Stimulated activated CD8-positive, alpha-beta memory T cell treated with anti-CD3 and anti-CD28 coated beads, Interleukin-15, amount 100 ng/mL, for 48 hours (primary cell): ENCODE measurements at places on chromosomes 3 and 15.

- DNase-seq, result no peak
Measured at GRCh38 chr3:186669378-186670084, 3.7 kb downstream of the HRG start.

DNA sequence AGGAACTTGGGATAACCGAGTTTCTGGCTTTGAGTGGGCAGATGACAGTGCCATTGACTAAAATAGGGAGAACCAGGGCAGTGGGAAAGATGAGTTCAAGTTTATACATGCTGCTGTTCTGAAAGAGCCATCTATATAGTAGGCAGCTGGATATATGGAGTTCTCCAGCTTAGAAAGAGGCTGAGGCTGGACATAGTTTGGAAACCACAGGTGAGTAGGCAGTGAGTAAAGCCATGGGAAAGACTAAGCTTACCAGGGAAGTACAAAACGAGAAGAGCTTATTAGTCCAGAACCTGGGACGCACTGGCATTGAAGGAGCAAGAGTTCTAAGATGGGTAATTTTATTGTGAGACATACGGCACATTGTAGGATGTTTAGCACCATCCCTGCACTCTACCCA is 54.2 kb downstream of the MSL2 start:
- DNase-seq, result no peak

GRCh38 chr3:15886521-15886920 is 88.7 kb upstream of the ANKRD28 start:
- no peak for DNase-seq

DNA sequence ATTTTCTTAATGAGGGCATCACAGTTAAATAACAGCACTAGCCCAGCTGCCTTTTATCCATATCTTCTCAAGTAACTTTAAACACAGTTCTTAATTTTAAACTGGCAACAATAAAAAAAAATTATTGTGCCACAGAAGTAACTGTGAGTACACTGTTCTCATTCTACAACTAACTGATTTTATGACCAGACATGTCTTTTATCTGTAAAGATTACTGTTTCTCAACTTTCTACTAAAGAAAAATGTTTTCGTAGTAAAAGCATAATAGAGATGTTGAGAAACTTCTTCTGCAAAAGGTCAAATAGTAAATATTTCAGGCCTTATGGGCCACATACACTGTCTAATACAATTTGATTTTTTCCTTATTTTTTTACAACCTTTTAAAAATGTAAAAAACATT is 32.0 kb downstream of the PLOD2 start:
- no peak for DNase-seq

- DNase-seq, result no peak
Measured at GRCh38 chr3:43372809-43373559, 86.6 kb downstream of the SNRK start.
